ENCODE measurements at places on chromosomes 5 and 9. TPM values are rescaled to one million over a fixed set of nuclear protein-coding genes. Genes with fewer than 3 reads are reported as not detected.

GRCh38 chr5:175246242-175246888 lies 197.6 kb downstream of the DRD1 start:
- no peaks in the 10 kb centered on the region for H3K27me3 ChIP-seq
- no peak overlapping the region for H3K4me3 ChIP-seq
- DNase-seq = no peak
- no peaks in the 10 kb centered on the region for H3K36me3 ChIP-seq

SPINK4 gene
- total RNA-seq = not detected

- no peak overlapping the region for H3K4me3 ChIP-seq
- no peaks in the 10 kb centered on the region for H3K27me3 ChIP-seq
- no peak overlapping the region for H3K27ac ChIP-seq
Observed at GRCh38 chr9:34546834-34547827, 24.3 kb upstream of the ENHO start.

DNA sequence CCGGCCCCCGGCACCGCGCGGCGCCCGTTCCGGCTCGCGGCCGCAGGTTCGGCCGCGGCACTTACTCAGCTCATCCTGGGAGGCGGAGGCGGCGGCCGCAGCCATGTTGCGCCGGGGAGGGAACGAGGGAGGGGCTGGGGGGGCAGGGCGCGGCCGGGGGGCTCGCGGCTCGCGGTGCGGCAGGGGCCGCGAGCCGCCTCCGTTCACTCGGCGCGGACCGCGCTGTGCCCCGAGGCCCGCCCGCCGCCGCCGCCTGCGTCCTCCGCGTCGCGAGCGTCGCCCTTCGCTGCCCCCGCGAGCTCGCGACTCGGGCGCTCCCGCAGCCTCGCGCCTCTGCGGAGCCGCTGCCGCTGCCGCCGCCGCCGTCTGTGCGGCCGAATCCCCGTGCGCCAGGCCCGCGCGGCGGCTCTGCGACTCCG lies 735 bp downstream of the ECPAS start:
- no peaks in the 10 kb centered on the region for H3K4me1 ChIP-seq
- H3K36me3 ChIP-seq = no peaks in the 10 kb centered on the region
- peak; percentile 51 for DNase-seq
- peak overlapping the region; percentile 90 for H3K27ac ChIP-seq
- H3K27me3 ChIP-seq = no peaks in the 10 kb centered on the region

DNA sequence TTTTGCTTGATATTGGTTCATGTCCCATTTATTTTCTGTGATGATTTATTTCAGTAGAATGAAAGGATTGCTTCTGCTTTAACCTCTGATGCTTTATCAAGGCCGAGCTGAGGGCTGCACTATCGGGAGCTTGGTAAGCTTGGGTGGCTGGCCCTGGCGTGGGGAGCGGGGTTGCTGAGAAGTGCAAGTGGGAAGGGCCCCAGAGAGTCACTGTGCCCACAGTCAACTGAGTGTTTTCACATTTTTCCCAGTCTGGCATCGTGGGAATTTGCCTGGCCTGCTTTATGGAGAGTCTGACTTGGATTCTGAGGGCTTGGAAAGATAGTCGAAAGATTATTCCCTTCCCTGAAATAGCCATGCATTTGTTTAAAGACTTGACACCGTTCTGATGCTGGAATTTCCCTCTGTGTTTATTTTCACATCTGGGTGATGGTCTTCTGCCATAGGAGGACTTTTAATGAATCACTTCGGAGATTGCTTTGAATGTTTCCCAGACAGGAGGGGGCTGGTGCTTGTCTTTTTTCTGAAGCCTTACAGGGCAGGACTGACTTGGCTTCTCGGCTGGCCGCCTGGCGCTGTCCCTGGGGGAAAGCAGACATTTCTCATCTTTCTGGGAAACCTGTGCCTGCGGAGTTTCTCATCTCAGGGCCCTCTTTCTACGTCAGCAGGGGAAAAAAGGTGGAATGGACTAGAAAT lies 139.0 kb downstream of the BOD1 start:
- H3K4me3 ChIP-seq = no peak overlapping the region
- H3K27me3 ChIP-seq = no peaks in the 10 kb centered on the region
- no peak overlapping the region for H3K27ac ChIP-seq
- no peak for DNase-seq

DNA sequence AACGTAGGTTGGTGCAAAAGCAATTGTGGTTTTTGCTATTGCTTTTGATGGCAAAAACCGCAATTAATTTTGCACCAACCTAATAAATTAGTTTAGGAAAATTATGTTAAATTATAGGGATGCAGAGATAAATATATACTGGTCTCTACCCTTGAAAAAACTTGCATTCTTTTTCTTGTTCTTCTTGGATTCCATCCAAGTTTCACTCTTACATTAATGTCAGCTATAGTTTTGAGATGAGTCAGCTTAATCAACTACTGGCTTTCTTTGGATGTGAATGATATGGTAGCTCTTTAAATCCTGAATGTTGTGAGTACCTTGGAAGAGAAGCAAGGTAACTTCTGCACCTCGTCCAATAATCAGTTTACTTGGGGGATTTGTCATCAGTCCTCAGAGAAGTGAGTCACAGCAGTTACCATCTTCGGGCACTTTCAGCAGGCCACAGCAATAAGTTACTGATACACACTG lies 549.0 kb upstream of the ZNF608 start:
- H3K4me3 ChIP-seq = no peak overlapping the region
- H3K27me3 ChIP-seq = no peaks in the 10 kb centered on the region
- no peaks in the 10 kb centered on the region for H3K36me3 ChIP-seq

GRCh38 chr5:34916518-34916917 lies 1.0 kb downstream of the BRIX1 start:
- H3K4me3 ChIP-seq = peak overlapping the region; percentile 87
- H3K27ac ChIP-seq = no peak overlapping the region
- DNase-seq = no peak
- H3K36me3 ChIP-seq = no peaks in the 10 kb centered on the region
- no peaks in the 10 kb centered on the region for H3K27me3 ChIP-seq

DNA sequence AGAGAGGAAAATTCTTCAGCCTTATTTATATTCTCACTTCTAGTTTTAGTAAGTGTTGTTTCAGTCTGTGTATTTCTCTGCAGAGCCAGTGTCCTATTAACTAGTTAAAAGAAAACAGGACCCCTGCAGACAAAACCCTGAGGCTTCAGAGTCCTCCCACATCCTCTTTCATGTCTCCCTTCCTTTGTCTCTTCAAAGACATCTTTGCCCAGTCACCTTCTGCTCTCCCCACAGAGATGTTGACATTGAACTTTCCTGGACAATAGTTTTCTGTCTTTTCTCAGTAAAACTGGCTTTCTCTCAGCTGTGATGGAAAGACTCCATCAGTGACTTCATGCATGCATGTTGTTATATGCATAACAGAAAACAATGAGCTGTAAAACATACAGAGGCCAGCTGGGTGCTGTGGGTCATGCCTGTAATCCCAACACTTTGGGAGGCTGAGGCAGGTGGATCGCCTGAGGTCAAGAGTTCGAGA lies 20.2 kb downstream of the GRAMD2B start:
- H3K4me1 ChIP-seq = no peaks in the 10 kb centered on the region
- no peak overlapping the region for H3K27ac ChIP-seq
- no peak overlapping the region for H3K4me3 ChIP-seq
- no peaks in the 10 kb centered on the region for H3K27me3 ChIP-seq

FOXD4L4 gene
- total RNA-seq = 0.29 TPM

DNA sequence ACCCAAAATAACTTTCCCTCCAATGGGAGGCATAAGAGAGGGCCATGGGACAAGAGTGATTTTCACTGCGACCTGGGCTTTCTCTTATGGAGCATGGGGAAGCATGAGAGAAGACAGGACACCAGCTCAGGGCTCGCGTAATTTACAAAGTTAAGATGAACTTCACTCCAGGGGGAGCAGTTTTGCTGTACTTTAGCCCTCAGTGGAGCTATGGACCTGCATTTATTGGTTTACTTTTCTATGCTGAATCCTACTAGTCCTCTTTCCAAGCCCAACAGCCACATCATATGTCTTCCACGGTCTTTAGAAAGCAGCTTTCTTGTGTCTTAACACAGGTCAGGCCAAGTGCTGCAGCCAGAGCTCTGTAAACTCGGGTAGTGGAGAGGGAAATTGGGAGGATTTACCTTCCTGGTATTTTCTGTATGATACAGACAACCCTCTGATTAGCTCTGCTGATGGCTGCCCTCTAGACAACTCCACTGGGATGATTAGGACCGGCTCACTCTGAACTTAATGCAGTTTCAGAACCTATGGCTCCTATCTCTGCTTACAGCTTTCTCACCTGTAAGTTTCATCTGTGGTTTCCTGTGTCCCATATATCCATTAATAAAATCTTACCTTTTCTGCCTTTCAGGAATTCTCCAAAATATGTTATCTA lies 581.0 kb upstream of the RORB start:
- DNase-seq = no peak
- no peaks in the 10 kb centered on the region for H3K36me3 ChIP-seq
- H3K27me3 ChIP-seq = no peaks in the 10 kb centered on the region
- H3K27ac ChIP-seq = no peak overlapping the region
- H3K4me3 ChIP-seq = no peak overlapping the region
- no peaks in the 10 kb centered on the region for H3K4me1 ChIP-seq

- H3K36me3 ChIP-seq = no peaks in the 10 kb centered on the region
- no peaks in the 10 kb centered on the region for H3K27me3 ChIP-seq
- H3K4me1 ChIP-seq = no peaks in the 10 kb centered on the region
Observed at GRCh38 chr9:113444736-113445135, 18.8 kb upstream of the RGS3 start.

DNA sequence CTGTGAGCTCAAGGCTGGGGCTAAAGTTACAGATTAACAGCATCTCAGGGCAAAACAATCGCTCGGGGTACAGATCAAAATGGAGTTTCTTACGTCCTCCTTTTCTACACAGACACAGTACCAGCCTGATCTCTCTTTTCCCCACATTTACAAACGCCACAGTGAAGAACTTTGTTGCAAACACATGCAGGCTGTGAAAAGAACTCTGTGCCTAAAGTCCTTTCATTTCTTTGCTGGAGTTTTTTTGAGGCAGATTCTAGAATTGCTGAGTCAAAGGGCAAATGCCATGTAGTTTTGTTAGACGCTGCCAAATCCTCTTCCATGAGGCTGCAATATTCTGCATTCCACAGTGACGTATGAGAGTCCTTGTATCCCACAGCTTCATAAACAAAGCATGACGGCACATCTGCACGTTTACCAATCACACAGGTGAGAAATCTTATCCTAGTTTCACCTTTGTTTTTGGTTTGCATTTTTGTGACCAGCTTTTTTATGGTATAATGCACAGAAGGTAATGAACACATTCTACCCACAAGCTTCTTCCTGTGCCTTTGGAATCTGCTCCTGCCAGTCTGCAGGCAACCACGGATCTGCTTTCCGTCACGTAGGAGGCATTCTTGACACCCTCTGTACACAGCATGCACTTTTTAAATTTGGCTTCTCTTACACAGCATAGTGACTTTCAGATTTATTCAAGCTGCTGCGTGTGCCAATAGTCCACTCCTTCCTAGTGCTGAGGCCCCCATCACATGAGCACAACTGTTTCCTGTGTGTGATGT lies 44.6 kb upstream of the LPCAT1 start:
- no peak overlapping the region for H3K4me3 ChIP-seq
- no peaks in the 10 kb centered on the region for H3K36me3 ChIP-seq
- no peak for DNase-seq
- H3K4me1 ChIP-seq = no peaks in the 10 kb centered on the region

- H3K4me3 ChIP-seq = peak overlapping the region; percentile 79
- H3K27me3 ChIP-seq = no peaks in the 10 kb centered on the region
- peaks cover 11% of the 10 kb centered on the region for H3K4me1 ChIP-seq
- peak; percentile 90 for DNase-seq
- H3K27ac ChIP-seq = peak overlapping the region; percentile 98
- peaks cover 5% of the 10 kb centered on the region for H3K36me3 ChIP-seq
Observed at GRCh38 chr5:138753794-138754698, 821 bp downstream of the CTNNA1 start.

GPR21 gene
- total RNA-seq = 0.55 TPM

PCDHGB1 gene
- total RNA-seq = 2.1 TPM

- H3K4me3 ChIP-seq = no peak within 1 kb of the TSS
- H3K4me1 ChIP-seq = no peaks in the 10 kb centered on the region
- H3K36me3 ChIP-seq = no peaks in the 10 kb centered on the region
- peak; percentile 74 for DNase-seq
- no peaks in the 10 kb centered on the region for H3K27me3 ChIP-seq
Observed at GRCh38 chr9:136204838-136205706, at the start of gene LHX3. LHX3 (minus strand) TSS chr9:136205128; CDS start chr9:136205012, 116 bp downstream.

GRCh38 chr5:1836891-1837880 lies 36.0 kb downstream of the NDUFS6 start:
- no peaks in the 10 kb centered on the region for H3K4me1 ChIP-seq
- H3K27me3 ChIP-seq = no peaks in the 10 kb centered on the region
- H3K27ac ChIP-seq = no peak overlapping the region

ORM1 gene
- 10.2 TPM for total RNA-seq

- peak; percentile 95 for DNase-seq
- H3K36me3 ChIP-seq = no peaks in the 10 kb centered on the region
- H3K4me3 ChIP-seq = no peak overlapping the region
- peaks cover 19% of the 10 kb centered on the region for H3K4me1 ChIP-seq
- H3K27ac ChIP-seq = peak overlapping the region; percentile 79
Observed at GRCh38 chr5:172837640-172838039, 3.6 kb downstream of the ERGIC1 start.

DNA sequence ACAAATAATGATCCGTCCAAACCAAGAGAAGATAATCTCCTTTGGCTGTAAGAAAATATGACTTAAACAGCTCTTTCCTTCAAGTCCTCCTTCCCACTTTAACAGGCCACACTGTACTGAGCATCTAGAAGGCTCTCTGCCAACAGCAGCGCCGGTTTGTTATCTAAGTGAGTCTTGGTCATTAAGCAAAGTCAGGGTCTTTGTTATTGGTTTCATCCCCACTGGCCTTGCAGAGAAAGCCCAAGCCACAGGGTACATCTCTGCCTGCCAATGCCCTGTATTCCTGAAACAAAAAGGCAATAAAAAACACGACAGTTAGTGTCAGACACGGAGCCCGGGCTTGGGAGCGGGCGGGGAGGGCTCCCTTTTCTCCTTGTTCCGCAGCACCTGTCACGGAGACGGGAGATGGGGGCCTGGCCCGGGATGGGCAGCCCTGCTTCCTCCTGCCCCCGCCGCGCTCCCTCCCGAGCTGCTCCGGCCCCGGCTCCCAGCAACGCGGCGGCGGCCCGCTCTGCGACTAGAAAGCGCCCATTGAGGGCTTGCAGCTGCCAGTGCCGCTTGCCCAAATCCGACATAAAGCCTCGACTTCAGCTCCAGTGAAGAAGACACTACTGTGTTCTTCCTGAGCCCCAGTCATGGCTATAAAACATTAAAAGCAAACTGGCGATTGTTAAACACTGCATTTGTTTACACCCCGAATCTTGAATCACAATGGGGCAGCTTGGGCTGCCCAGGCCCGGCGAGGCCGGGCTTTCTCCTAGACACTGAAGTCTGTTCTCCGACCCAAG lies 28.1 kb upstream of the PIK3R1 start:
- no peak for DNase-seq
- no peaks in the 10 kb centered on the region for H3K36me3 ChIP-seq
- no peaks in the 10 kb centered on the region for H3K4me1 ChIP-seq
- H3K27ac ChIP-seq = no peak overlapping the region

GARIN3 gene
- not detected for total RNA-seq

Data from pancreas (tissue), 10 donors.